ENCODE measurements at places on chromosomes 3 and 15.

GRCh38 chr3:130626049-130626448 is 109.1 kb downstream of the COL6A6 start:
- DNase-seq: no peak

- no peak for DNase-seq
Observed at GRCh38 chr3:168532135-168532534, 436.4 kb upstream of the GOLIM4 start.

DNA sequence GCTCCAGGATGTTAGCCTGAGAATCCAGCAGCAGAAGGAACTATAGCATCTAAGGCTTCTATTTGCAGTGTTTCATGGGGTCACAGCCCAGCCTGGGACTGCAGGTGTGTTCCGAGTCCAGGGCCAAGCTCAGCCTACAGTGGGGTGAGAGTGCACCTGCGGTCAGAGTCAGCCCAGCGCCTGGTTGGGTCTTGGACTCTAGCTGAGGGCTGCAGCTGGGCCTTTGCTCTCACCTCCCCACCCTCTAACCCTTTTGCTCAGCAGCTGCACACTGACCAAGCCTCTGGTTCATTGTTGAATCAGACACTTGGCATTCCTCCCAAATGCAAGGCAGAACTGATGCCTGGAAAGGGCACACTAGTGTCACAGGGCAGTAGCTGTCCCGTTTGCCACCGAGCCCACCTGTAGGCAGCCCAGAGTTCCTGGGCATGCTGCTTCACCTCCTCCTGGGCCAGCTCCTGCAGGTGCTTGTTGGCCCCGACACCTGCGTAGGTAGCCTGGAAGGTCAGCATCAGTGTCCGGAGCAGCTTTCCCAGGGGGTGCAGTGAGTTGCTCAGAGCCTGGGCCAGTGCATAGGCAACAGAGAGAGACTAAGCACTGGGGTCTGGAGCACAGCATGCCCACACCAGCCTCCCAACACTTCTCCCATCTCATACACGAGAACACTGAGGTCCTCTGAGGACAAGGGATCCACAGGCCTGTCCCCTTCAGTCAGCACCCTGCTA is 17.5 kb downstream of the ALS2CL start:
- no peak for DNase-seq

DNA sequence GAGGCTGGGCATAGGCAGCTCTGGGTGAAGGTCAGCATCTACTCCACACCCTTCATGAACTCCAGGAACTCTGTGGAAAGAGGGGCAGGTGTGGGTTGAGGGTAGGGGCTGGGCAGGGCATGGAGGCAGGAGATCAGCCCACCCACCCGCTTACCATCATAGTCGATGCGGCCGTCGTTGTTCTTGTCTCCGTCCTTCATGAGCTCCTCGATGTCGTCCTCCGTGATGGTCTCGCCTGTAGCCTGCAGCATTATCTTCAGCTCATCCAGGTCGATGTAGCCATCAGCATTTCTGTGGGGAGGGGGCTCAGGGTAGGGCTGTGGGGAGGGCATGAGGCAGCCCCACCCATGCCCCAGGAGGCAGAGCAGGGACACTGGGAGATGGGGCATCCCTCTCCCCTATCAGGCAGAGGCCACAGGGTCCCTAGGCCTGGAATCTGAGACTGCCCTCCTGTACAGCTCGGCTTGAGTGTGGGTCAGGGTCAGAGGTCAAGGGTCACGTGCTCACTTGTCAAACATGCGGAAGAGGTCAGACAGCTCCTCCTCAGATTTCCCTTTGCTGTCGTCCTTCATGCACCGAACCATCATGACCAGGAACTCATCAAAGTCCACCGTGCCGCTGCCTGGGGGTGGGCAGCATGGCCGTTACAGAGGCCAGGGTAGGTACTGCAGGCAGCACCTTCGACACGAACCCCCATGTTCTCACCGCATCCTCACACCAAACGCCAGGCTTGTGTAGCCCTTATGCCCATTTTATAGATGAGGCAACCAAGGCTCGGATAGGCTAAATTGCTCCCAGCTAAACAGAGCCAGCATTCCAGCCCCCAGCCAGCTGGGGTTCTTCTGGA is 2.4 kb downstream of the TNNC1 start:
- DNase-seq: no peak
